ENCODE measurements at places on chromosomes 16 and 17.

- DNase-seq: no peak
These were observed 16.3 kb downstream of the HOXB1 start for GRCh38 chr17:48514477-48514876.

GRCh38 chr17:43911904-43912303 is 4.6 kb upstream of the MPP2 start:
- DNase-seq: no peak

- DNase-seq: no peak
These were observed 11.0 kb upstream of the WIPI1 start for GRCh38 chr17:68468334-68468733.

- DNase-seq: peak; percentile 30
These were observed 6.6 kb upstream of the TMEM204 start for GRCh38 chr16:1526608-1527555.

DNA sequence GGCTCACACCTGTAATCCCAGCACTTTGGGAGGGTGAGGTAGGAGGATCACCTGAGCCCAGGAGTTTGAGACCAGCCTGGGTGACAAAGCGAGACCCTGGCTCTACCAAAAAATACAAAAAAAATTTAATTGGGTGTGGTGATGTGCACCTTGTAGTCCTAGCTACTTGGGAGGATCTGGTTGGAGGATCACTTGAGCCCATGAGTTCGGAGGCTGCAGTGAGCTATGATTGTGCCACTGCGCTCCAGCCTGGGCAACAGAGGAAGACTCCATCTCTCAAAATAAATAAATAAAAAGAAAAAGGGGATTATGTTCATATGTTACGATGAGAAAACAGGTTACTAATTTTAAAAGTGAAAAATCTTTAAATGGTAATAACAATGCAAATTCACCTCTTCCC is 996 bp downstream of the MLKL start:
- DNase-seq: peak; percentile 21

- no peak for DNase-seq
These were observed 230.6 kb downstream of the C16orf95 start for GRCh38 chr16:87086575-87086974.

DNA sequence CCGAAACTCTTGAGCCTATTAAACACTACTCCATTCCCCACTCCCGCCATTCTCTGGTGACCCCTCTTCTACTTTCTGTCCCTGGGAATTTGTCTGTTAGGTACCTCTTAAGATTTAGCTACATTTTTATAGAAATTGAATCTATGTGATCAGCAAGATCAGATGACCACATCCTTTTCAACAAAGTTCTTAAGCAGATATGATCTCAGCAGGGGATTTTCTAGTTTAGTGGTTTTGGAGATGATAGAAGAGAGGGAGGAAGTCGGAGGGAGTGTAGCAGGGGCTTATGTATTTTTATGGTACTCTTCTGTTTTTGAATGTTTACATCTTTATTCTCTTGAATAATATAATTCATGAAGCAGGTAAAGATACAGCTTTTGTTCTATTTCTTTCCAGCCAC is 40.8 kb downstream of the RPA1 start:
- no peak for DNase-seq

DNA sequence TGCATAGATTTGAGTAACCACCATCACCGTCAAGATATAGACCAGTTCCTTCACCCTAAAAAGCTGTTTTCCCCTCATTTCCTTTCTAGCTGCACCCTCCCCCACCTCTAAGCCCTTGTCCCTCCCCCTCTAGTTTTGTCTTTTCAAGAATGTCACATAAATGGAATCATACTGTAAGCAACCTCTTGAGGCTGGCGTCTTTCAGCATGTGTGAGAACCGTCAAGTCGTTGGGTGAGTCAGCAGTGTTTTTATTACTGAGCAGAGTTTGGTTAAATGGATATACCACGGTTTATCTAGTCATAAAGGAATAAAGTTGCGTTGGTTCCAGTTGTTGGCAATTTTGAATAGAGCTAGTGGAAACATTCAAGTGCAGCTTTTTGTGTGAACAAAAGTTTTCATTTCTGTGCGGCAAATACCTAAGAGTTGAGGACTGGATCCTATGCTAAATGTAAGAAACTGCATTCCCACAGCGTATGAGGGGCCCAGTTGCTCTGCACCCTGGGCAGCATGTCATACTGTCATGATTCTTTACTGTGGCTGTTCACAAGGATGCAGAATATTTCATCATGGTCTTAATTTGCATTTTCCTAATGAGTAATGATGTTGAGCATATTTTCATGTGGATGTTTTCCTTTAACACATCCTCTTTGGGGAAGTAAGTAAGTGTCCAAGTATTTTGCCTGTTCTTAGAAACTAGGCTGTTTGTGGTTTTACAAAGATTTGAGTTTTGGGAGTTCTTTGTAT is 264.3 kb downstream of the CPPED1 start:
- peak; percentile 66 for DNase-seq

- DNase-seq: no peak
These were observed 4.5 kb downstream of the WIPI1 start for GRCh38 chr17:68452724-68453290.

DNA sequence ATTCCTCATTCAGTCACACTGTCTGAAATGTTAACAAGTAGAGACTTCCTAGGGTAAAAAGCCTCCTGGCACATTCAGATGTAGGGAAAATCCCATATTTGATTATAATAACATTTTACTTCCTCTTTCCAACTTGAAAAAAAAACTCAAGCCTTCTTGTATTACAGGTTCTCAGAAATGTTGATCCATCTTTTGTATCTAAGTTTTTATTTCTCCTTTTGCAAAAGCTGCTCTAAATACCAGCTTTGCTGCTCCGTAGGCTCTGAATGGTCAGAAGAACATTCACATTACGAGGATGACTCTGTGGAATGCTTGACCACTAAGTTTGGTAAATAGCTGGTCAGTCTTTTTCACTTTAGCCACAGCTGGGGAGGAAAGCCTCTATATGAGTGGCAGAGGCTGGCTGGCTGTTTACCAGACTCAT is 13.2 kb upstream of the HEATR6 start:
- DNase-seq: no peak

GRCh38 chr17:3960764-3961163 is 3.5 kb downstream of the ATP2A3 start:
- DNase-seq: no peak

DNA sequence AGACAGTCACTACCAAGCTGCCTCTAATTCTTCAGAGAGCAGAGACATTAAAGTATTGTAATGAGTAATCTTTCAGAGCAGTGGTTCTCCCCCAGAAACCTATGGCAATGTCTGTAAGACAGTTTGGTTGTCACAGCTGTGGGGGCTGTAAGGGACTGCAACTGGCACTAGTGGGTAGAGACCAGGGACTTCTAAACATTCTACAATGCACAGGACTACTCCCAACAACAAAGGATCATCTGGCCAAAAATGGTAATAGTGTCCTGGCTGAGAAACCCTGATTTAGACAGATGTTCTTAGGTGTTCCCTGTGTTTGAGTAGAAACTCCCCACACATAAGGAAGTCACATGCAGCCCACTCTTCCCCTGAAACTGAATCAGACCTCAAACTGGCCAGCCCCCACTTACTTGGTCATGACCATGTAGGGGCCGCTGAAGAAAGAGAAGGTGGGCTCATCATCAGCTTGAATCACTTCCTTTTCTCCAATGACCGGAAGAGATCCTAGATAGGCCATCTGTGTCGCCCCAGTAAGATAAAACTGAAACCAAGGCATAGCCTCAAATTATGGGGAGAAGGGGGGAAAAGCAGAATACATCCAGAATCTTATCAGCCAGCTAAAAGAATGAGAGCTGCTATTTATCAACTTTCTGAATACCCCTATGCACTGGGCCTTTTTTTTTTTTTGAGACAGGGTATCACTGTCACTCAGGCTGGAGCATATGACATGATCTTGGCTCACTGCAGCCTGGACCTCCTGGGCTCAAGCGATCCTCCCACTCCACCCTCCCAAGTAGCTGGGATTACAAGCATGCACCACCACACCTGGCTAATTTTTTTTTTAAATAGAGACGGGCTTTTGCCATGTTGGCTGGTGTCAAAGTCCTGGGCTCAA is 75.8 kb downstream of the TEX14 start:
- no peak for DNase-seq

DNA sequence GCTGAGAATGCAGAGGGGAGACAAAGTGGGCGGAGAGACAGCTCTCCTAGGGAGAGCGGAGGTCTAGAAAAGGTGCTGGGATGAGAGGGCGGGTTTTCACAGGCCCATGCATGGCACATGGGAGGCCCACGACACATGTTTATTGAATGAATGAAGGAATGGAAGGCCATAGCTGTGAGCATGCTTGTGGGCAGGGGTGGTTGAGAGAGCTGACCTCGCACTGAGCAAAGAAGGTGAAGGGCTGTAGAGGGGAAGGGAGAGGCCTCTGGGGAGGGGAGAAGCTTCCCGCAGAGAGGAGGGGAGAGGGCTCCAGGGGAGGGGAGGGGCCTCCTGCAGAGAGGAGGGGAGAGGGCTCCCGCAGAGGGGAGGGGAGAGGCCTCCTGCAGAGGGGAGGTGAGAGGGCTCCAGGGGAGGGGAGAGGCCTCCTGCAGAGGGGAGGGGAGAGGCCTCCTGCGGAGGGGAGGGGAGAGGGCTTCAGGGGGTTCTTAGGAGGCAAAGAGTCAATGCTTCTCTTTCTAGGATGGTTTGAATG is 27.3 kb downstream of the SDK2 start:
- no peak for DNase-seq

DNA sequence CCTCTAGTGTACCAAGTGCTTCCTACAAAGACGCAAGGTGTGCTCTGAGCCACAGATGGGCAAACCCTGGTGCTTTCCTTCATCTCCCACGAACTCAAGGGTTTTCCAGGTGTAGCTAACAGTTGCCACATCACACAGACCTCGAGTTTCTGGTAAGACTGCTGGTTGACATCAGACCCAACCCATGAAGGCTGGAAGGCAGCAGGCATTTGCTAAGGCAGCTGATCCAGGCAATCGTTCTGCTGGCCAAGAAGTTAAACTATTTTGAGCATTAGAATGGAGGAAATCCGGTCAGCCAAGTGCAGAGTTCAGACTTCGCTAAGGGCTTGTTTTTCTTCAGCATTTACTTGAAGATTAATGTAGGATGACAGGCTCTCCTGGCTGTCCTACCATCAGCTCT is 11.5 kb downstream of the HAS3 start:
- DNase-seq: no peak

GRCh38 chr17:56319531-56319930 is 166.3 kb downstream of the ANKFN1 start:
- DNase-seq: no peak

GRCh38 chr16:56603589-56603988 is 4.8 kb upstream of the MT2A start:
- DNase-seq: peak; percentile 23

DNA sequence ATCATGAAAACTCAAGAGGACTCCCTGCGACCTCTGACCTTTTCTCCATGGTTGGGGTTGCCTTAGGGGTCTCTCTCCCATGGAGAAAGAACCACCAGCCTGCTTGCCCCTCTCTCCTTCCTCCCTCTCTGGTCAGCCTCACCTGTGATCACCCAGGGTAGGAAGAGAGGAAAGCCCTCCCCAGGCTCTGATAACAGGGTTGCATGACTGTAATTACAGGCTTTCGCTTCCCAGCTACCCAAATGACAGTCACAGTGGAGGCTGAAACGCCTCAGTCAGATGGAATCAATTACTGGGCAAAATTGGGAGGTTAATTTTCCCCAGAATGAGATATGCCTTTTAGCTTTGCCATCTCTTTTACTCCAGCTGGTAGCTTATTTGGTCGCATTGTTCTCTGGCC is 265.8 kb upstream of the SOX9 start:
- DNase-seq: no peak

DNA sequence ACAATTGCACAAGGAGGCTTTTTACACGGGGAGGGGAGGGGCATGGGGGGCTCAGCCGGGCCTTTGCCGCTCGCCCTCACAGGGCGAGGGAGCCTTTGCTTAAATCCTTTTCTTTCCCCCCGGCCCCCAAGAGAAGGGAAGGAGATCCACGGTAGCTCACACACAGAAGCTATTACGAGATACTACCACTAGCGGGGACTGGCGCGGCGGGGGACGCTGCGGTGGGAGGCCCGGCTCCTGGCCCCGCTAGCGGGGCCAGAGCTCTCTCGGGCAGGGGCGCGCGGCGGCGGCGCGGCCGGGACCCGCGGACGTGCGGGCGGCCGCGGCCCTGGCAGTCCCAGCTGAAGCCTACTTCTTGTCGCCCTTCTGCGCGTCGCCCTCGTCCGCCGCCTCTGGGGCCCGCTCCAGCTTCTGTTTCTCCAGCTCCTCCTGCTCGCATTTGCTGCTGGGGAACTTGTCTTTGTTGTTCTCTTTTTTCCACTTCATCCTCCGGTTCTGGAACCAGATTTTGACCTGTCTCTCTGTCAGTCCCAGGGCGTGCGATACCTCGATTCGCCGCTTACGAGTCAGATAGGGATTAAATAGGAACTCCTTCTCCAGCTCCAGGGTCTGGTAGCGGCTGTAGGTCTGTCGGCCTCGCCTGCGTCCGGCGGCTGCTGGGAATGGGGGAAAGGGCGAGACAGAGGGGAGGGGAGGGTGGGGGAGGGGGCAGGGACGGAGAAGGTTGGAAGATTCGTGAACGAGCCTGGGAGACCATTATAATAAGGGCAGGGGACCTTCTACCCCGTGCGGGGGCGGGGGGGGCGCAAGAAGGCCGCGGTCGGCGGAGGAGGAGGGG is 2.0 kb downstream of the HOXB8 start:
- peak; percentile 61 for DNase-seq

- no peak for DNase-seq
These were observed 115.9 kb downstream of the ANKRD11 start for GRCh38 chr16:89374393-89374960.

- DNase-seq: no peak
These were observed 57.4 kb upstream of the GRIN2A start for GRCh38 chr16:10239640-10240039.

DNA sequence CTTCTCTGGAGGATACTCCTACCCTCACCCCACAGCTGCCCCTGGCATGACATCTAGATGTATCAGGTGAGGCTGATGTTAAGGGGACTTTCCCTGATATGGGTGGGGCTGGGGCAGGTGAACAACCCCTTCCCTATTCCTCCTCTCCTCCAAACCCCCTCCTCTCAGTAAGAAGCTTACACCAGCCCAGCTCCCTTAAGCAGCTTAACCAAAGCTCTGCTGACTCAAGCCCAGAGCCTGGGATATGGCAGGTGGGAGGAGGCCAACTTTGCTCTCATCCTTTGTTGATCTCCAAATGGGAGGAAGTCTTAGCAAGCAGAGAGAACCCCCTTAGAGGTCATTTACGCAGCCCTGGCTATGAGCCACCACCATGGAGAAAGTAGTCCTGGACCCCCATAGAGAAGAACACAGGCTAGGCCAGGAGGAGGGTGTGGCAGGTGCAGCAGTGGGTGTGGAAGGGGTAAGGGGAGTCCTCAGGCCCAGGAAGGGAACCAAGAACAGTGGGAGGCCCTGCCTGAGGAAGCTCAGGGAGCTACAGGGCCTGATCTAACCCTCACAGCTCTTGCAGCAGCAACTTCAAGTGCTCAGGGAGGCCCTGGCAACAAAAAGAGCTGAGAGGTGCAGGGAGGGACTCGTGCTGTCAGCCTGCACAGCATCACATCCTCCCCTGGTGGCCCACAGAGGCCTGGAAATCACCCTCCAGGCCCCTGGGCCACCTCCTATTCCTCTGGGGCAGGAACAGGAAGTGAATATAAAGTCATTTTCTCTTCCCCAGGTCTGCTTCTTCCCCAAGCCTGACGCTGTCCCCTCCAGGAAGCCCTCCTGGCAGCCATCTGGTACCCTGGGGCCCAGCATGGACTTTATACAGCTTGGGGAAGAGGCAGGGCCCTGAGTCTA is 2.9 kb downstream of the UNC119 start:
- DNase-seq: peak; percentile 67

GRCh38 chr16:24931091-24931490 is 84.1 kb downstream of the ARHGAP17 start:
- no peak for DNase-seq
